Stimulated activated CD4-positive, alpha-beta T cell treated with anti-CD3 and anti-CD28 coated beads, Interleukin-15, amount 100 ng/mL, for 1 hour (primary cell): ENCODE measurements at places on chromosomes 6 and 20.
A peak's percentile ranks its signal among the peaks of the same experiment; 100 is the strongest.

- DNase-seq: no peak
Observed at GRCh38 chr6:90135667-90136066, 161.0 kb downstream of the BACH2 start.

- DNase-seq: no peak
Observed at GRCh38 chr20:63344616-63345327, 16.4 kb downstream of the CHRNA4 start.

- no peak for DNase-seq
Observed at GRCh38 chr6:110020888-110021287, 42.8 kb downstream of the GPR6 start.

GRCh38 chr6:1703091-1703855 is 93.6 kb downstream of the FOXC1 start:
- no peak for DNase-seq

- no peak for DNase-seq
Observed at GRCh38 chr6:77124604-77125003, 338.7 kb downstream of the HTR1B start.

DNA sequence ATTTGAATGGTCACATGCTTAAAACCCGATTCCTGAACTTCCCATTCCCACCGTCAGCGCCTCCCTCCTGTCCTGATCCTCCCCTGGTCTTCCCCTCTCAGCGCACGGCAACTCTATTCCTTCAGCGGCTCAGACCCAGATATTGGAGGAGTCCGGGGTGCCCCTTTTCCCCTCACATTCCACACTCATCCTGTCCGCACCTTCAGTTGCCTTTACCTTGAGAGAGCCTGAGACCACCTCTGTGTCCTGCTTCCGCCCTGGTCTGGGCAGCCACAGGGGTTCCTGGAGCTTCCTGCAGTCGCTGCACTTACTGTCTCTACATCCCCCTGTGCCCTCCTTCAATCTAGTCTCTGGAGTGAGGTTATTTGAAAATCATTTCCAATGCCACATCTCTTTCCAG is 193.4 kb downstream of the BCAS1 start:
- DNase-seq: no peak

DNA sequence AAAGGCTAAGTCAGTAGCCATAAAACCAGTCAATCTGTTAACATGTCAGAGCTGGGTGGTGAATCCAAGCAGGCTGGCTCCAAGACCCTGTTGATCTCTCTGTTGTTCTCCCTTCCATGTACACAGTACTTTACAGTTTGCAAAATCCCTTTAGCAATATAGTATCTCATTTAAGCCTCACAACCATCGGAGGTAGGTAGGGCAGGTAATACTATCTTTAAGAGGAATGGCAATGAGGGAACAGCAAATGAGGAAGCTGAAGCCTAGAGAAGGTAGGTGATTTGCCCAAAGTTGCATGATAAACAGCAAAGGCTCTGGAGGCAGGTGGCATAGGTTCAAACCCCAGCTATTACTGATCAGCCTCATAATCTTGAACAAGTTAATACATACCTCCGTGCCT is 34.7 kb upstream of the ARFGEF2 start:
- DNase-seq: no peak

DNA sequence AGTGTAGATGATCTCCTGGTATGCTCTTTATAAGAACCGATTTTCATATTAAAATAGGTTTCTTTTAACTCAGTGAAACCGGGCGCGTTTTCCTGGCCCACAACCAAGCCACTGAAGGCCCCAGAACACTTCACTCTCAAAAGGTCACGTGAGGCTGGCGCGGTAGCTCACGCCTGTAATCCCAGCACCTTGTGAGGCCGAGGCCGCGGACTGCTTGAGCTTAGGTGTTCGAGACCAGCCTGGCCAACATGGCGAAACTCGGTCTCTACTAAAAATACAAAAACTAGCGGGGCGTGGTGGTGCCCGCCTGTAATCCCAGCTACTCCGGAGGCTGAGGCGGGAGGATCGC is 402 bp upstream of the TAF8 start:
- no peak for DNase-seq

DNA sequence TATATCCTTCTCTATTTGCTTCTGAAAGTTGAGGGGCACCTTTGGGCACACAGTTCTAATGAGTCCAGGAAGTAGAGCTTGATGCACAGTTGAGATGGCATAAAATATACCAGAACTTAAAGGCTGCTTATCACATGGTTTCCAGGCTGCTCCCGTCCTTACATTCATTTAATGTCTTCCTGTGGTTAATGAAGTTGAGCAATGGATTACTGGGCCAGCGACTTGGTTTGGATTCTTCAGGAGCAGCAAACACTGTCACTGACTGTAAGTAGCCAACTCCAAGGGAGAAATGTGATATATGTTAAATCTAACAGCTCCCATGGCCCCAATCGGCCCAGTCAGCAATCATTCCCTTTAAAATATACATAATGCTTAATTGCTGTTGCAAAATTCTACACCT is 9.0 kb upstream of the TSHZ2 start:
- DNase-seq: no peak

DNA sequence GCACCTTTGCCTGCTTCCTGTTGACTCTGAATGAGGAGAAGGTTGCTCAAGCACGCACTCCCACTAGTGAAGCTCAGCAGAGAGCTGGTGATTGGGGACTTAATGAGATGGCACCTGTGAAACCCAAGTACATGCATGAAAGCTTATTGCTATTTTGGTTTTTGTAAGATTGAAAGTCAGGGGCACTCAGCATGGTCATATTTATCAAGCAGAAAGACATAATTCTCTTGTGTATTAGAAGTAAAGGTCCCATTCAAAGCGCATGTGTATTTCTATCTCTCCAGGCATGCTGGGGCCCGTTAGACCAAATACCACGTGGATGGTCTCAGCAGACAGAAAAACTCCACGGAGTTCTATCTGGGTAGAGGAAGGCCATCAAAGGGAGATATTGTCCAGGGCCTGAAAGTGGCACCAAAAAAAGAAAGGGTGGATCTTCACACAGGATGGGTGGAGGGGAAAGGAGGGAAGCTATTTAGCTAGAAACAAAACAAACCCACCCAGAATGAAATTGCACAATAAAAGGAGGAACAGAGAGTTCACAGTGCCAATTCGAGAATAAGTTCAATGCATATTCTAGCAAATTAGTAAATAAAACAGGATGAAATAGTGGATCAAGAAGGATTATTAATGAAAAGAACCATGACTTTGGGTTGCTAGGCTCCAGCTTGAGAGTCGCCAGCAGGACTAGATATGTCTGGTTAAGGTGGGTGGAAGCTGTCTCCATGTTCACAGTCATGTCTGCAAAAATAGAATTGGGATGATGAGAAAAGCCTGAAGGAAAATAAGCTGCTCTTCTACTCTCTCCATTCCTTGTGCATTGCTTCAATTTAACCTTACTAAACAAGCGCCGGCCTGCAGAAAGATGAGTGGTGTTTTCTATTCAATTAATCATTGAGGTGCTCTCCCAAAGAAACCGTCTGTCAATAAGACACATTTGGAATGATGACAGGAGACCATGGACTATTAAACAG is 224.9 kb upstream of the DTNBP1 start:
- DNase-seq: no peak

DNA sequence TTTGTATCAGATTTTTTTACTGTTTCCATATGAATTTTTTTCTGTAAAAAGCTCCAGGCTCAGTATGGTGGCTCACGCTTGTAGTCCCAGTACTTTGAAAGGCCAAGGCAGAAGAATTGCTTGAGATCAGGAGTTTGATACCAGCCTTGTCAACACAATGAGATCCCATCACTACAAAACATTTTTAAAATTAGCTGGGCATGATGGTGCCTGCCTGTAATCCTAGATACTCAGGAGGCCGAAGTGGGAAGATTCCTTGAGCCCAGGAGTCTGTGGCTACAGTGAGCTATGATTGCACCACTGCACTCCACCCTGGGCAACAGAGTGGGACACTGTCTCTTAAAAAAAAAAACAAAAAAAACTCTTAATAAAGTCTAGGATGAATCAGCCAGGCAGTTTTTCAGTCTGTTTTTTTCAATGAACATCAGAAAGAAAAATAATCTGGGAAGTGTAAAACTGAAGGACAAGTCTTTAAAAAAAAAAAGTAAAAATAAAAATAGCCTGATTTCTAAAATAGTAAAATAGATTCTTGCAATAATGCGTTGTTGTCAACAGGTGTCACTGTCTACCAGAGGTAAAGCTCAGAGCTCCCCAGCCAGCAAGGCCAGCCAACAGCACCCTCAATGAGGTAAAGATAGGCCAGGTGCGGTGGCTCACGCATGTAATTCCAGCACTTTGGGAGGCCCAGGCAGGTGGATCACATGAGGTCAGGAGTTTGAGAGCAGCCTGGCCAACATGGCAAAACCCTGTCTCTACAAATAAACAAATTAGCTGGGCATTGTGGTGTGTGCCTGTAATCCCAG is 9.3 kb upstream of the ATG5 start:
- DNase-seq: peak; percentile 5

DNA sequence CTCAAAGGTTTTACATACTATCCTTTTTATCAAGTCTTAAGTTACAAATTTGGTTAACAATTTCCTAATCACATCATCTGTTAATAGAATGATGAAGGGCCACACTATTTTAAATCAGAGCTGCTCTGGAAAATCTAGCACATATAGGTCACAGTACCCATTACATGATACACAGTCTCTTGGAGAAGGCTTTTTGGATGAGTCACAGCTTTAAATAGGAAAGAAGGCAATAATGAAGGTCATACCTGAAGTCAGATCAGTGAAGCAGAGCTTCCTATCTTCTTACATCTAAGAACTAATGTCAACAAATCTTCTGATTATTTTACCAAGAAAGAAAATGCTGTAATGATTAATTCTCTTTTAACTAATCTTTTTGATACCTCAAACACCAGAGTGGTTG is 248.5 kb downstream of the BTBD9 start:
- DNase-seq: no peak

DNA sequence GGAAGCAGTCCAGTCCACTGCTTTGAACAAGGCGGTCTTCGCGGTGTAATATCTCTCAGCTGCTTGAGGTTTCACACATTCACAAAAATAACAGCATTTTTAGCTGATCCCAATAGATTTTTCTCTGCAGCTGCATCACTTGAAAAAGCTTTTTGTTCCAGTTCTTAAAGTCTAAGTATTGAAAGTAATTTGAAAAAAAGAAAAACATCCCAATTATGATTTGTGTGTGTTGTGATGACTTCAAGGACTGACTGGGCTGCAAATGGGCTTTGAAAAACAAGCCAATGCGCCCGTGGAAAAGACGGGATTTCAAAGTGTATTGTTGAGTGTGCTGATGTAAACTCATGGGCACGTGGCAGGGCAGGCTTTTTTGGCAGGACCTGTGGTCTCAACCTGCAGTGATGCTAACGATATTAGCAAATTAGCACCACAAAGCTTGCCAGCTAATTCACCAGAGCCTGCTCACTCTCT is 151.1 kb downstream of the TMEM242 start:
- no peak for DNase-seq

GRCh38 chr6:52389626-52390360 is 27.8 kb downstream of the PAQR8 start:
- peak; percentile 25 for DNase-seq

DNA sequence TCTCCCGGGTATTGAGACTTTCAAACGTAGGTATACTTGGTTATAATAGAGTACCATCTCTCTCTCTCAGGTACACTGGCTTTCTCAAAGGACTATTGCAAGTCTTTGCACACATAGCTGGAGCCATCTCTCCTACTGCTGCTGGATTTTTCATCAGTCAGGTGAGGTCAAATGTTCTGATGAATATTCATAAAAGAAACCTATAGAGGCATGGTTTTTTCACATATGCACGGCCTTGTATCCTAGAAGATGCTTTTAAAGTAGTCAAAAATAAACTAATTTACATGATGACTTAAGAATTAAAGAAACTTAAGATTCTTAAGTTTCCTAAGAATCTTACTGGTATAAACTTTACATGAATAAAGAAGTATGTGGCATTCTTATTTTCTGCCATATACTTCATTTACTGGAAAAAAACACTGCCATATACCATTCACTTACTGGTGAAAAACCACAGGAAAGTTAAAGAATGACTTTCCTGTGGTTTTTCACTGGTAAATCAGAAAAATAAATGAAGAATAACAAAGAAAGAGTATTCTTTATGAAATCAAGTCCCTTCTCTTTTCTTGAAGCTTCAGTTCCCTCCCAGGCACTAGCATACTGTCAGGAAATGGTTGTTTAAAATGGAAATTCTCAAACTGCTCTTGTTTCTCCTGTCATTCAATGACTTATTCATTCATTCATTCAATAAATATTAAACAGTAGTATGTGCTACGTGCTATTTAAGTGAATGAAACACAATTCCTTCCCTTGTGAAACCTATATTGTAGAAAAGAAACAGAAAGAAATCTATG is 23.5 kb downstream of the SLC17A4 start:
- no peak for DNase-seq

DNA sequence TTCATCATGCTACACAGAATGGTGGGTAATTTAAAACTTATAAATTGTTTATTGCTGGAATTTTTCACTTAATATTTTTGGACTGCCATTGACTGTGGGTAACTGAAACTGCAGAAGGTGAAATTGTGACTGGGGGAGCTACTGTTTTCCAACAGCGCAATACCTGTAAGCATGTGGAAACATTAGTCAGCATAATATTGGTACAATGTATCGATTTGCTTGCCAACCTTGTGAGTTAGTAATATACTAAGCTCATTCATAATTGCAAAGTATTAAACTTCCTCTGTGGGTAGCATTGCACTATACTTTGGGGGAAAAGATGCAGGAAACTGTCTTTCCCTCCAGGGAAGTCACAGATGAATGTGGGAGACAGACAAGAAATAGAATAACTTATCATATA is 766.5 kb downstream of the HDGFL1 start:
- DNase-seq: no peak

- no peak for DNase-seq
Observed at GRCh38 chr6:28683945-28684538, 158.4 kb downstream of the GPX5 start.

- DNase-seq: no peak
Observed at GRCh38 chr6:89348372-89348771, 4.2 kb downstream of the UBE2J1 start.

DNA sequence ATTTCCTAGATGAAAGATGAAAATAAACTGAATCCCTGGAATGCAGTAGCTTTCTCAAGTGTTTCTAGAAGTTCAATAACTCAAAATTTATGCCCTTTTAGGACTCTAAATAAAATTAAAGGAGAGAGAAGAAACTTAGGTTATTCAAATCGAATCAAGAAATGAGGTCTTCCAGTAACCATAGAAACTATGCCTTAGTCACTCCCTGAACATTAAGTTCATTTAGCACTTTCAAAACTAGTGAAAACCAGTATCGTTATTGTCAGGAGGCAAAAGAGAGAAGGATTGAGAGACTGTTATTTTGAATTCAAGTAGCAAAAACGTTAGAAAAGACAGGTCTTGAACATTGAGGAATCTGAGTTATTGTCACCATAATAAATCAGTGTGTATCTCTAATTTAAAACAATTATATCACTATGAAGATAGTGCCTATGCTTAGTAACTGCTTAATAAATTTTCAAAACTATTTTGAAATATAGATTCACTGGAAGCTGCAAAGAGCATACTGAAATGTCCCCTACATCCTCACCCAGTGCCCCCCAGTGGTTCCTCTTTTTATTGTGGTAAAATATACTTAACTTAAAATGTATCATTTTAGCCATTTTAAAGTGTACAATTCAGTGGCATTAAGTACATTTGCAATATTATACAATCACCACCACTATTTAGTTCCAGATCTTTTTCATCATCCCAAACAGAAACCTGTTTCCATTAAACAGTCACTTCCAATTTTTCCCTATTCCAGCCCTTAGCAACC is 4.6 kb downstream of the RPP21 start:
- no peak for DNase-seq
